ENCODE measurements at places on chromosomes 1 and 21. TPM values are rescaled to one million over a fixed set of nuclear protein-coding genes. Genes with fewer than 3 reads are reported as not detected.

DNA sequence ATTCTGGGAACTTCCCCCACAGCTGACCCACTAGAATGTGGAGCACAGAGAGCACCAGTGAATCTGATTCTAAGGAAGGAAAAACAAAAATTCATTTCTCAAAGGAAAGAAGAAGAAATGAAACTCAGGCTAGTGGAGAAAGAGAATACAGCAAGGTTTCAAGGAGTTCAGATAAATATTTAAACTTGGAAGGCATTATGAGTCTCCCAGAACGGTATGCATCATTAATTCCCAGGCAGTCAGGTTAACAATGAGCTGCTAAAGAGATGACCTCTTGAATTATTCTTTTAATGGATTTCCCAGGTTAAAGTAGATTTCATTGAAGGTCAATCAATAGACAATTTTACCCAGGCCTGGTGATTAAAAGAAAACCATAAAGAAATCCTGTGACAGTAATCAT is 103.6 kb upstream of the KAZN start:
- DNase-seq: no peak

DNA sequence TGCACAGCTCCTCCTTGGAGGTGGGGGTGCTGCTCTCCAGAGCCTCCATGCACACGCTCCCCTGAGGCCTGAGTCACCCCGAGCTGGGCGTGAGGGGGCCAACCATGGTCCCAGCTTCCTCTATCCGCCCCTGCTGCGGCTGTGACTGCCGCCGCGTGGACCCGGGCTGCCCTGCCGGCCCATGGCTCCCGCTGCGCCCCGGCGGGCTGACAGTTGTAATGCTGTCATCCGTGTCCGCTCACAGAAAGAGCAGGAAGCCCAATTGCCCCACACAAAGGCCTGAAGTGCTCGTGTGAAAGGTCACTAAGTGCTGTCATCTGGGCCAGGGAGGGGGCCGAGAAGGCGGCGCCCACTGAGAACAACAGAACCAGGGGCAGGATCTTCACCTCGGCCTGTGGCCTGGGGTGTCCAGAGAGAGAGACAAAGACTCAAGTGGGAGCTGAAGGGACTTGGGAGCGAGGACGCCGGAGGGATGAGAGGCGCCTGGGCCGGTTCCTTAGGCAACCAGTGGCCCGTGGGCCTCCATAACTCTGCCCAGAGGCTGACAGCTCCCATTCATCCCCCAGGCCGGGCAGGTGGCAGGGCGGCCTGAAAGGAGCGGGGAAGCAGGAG is 31.5 kb downstream of the OLIG1 start:
- no peak for DNase-seq

GRCh38 chr1:207839083-207839413 is 71.9 kb downstream of the CD34 start:
- DNase-seq: no peak

GRCh38 chr1:222970711-222971110 is 155.9 kb downstream of the DISP1 start:
- DNase-seq: peak; percentile 46

DNA sequence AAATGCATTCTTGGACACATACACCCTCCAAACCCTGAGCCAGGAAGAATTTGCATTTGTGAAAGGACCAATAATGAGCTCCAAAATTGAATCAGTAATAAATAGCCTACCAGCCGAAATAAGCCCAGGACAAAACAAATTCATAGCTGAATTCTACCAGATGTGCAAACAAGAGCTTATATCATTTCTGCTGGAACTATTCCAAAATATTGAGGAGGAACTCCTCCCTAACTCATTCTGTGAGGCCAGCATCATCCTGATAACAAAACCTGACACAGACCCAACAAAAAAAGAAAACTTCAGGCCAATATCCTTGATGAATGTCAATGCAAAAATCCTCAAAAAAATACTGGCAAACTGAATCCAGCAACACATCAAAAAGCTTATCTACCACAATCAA is 6.7 kb downstream of the SPRR2E start:
- no peak for DNase-seq

- DNase-seq: no peak
Measured at GRCh38 chr1:145747398-145748247, 28.3 kb downstream of the CD160 start.

- no peak for DNase-seq
Measured at GRCh38 chr1:106621853-106622252, 434.6 kb upstream of the PRMT6 start.

DNA sequence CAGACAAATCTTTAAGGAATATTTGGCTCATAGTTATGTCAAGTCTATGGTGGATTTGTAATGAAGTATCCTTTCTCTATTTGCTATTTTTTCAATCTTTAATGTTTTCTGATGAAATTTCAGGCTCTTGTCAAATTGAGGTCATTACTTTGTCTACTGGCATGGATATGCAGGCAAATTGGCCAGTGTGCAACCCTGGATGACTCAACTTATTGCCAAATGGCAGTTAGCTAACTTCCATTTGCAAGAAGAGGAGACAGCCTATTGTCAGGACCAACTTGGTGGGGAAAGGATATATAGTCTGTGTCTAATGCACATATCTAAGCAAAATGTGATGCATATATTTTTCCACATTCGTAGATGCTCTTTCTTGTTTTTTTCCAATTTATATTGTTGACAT is 530.5 kb downstream of the PTBP2 start:
- DNase-seq: no peak

DNA sequence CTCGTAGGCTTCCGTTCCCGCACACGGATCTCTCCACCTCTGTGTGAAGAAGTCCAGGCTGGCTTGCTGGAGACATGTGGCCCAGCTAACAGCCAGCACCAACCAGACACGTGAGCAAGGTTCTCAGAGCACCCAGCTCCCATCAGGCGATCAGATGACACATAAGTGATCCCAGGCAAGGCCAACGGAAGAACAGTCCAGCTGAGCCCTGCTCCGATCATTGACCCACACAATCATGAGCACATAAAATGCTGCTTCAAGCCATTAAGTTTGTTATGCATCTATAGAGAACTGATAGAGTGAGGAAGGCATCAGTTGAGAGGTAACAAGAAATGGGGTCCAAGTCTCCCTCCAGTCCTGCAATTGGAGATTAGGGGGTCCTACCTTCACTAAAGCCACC is 15.4 kb downstream of the C1orf198 start:
- no peak for DNase-seq

- DNase-seq: no peak
Measured at GRCh38 chr1:239657291-239657690, 270.9 kb downstream of the CHRM3 start.

DNA sequence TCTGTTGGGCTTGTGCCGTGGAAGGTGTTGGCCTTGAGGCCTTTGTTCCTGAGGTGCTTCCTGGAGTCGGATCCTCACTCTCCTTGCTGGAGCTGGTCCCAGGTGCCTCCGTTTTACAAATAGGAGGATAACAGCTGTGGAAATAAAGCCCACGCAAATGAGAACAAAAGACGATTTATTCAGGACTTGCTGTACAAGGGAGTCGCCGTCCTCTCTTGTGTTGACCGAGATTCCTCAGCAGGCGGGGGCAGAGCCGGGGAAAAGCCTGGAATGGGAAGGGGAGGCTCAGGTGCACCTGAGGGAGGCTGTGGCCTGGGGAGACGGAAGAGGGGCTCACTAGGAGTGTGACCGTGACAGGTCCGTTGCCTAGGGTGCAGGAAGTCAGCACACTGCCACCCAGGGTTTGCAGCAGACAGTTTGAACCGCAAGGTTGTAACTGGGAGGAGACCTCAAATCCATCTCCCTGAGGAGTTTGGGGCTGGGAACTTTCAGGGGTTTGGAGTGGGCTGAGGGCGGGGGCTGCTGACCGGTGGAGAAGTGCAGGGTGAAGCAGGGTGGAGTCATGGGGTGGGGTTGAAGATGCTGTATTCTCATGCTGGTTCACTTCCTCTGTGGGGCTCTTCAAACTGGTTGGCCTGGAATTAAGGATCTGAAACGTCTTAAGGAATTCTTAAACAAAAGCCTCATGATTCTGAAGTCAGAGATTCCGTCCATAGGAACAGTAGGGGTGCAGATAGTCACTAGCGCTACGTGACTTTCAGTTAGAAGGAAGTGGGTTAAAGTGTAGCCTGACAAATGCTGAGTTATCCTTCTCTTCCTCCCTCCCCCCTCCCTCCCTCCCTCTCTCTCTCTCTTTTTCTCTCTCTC is 2.6 kb upstream of the CSTB start:
- DNase-seq: peak; percentile 55

DNA sequence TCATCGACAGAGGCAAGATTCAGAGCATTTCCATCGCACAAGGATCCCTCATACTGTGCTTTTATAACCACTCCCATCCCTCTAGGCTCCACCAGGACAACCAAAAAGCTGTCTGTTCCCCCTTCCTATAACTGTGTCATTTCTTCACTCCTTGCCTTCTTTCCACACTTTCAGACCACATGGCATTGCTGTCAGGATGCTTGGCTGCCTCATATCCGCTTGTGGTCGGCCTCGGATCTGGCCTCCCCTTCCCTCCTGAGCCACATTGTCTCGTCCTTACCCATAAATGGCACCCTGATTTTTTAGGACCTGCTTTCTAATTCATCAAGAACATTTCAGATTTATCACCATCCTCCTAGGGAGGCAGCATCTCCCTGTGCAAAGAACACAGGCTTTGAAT is 80.5 kb downstream of the HIVEP3 start:
- DNase-seq: no peak

GRCh38 chr1:156191292-156191964 is 2.5 kb upstream of the SLC25A44 start:
- no peak for DNase-seq

- peak; percentile 55 for DNase-seq
Measured at GRCh38 chr1:147669469-147670318, 630 bp downstream of the ACP6 start.

DNA sequence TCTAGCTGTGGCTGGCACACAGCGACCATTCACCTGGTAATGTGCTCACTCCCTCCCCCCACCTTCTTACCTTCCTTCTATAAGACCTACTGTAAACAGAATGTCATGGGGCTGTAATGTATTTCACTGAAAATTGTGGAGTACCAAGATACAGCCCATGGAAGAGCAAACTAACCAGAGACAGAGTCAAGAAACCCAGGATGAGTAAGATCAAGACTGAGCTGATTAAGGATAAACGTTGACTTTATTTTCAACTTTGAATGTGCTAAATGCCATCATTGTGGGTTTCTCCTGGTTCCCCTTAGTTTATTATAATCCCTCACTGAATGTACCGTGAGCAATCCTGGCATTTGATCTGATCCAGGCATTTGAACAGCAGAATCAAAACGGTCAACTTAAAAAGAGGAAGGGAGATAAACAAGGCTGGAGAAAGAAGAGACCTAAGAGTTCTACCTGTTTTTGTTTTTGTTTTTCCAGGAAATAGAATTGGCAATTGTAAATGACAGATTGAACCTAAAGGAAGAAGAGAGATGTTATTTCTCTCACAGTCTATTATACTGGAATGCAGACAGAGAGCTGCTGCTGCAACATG is 16.1 kb upstream of the ATP1B1 start:
- no peak for DNase-seq

- DNase-seq: peak; percentile 7
Measured at GRCh38 chr1:166080277-166080966, 86.4 kb downstream of the FAM78B start.

DNA sequence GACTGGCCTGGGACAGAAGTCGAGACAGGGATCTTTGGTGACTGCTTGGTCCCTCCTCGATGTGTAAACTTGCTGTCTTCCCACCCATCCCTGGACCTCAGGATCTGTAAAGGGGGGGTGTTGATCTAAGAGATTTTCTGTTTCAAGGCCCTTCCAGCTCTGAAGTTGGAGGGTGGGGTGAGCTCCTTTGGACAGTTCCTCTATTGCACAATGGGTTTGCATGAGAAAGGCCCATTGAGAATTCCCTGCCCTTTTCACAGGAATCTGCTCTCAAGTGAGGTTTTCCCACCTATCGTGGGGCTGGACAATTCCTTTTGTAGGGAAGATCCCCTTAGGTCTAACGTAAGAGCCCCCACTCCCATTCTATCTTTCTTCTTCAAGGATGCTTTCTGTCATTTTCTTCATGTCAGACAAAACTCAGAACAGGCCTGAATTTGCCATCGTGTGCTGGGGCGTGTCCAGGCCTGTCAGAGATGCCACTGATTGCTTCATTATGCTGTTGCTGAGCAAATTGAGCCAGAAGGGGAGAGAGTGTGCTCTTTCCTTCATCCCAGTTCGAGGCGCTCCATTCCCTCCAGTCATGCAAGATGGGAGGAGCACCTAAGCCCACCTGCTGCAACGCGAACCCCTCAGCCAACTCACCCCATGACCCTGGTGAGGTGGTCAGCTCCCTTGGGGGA is 149.9 kb upstream of the IGSF21 start:
- no peak for DNase-seq

- no peak for DNase-seq
Measured at GRCh38 chr21:29389136-29389535, 90.4 kb downstream of the BACH1 start.

DNA sequence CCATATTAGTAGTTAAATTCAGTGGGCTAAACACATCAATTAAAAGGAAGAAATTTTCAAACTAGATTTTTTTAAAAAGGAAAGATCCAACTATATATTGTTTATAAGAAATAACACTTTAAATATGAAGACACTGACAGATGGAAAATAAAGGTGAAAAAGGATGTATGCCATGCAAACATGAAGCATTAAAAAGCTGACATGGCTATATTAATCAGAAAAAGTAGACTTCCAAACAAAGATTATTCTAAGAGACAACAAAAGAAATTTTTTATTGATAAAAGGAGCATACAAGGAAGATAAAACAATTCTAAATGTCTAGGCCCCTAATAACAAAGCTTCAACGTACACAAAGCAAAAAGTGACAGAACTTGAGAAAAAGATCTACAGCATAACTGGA is 92.2 kb downstream of the ATF6 start:
- no peak for DNase-seq

DNA sequence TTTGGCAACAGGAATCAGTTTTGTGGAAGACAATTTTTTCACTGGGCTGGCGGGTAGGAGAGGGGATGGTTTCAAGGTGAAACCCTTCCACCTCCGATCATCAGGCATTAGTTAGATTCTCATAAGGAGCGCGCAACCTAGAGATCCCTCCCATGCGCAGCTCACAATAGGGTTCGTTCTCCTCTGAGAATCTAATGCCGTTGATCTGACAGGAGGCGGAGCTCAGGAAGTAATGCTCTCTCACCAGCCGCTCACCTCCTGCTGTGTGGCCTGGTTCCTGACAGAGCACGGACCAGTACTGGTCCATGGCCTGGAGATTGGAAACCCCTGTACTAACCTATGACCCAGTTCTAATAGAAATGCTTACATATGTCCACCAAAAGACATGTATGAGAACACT is 96.6 kb upstream of the KIAA1614 start:
- DNase-seq: no peak

GRCh38 chr1:145977016-145977415 is 12.5 kb downstream of the POLR3GL start:
- DNase-seq: no peak

Gene GNAT2
- total RNA-seq: 0.18 TPM

Gene TENT5C
- total RNA-seq: 0.67 TPM

Gene MROH7
- not detected for total RNA-seq

Gene KRTAP19-2
- not detected for total RNA-seq

Gene C8A
- total RNA-seq: not detected

Gene PRAMEF20
- not detected for total RNA-seq

Gene C4BPA
- not detected for total RNA-seq

Gene CRYBG2
- not detected for total RNA-seq

Gene RHEX
- total RNA-seq: not detected

Gene S100A16
- total RNA-seq: 37.8 TPM

Gene PKLR
- total RNA-seq: not detected

Gene REN
- total RNA-seq: not detected
